Thyroid gland (tissue), 4 donors: ENCODE measurements at places on chromosomes 3 and 15. TPM values are rescaled to one million over a fixed set of nuclear protein-coding genes. Genes with fewer than 3 reads are reported as not detected.

GRCh38 chr3:156563900-156564682 is 9.2 kb upstream of the SSR3 start:
- no peak for DNase-seq

DNA sequence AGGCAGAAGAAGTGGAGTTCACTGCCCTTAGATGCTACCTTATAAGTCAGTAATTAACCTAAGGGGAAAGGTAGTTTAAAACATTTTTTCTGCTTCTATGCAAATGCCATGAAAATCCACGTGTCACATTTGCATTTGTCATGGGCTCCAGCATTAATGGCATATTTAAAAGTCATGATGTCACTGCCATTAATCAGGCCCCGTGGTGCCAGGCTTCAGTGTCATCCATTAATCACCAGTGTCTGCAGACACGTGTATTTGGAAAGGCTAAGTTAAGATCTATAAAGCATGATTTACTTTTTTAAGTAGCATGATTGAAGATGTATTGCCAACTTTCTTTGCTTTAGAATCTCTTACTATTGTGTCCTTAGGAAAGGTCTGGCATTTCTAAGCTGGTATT is 857.8 kb downstream of the TUSC7 start:
- no peak for DNase-seq

GOLGA8M gene
- 7.9 TPM for total RNA-seq

VWA5B2 gene
- total RNA-seq: 0.42 TPM

UCN2 gene
- not detected for total RNA-seq

UBL7 gene
- 73.6 TPM for total RNA-seq

DNA sequence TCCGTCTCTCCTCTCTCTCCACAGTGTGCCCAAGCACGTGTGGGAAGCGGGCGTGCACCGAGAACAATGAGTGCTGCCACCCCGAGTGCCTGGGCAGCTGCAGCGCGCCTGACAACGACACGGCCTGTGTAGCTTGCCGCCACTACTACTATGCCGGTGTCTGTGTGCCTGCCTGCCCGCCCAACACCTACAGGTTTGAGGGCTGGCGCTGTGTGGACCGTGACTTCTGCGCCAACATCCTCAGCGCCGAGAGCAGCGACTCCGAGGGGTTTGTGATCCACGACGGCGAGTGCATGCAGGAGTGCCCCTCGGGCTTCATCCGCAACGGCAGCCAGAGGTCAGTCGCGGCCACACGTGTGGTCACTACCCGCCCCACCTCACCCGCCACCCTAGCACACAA is 116.3 kb downstream of the PGPEP1L start:
- no peak for DNase-seq

DNA sequence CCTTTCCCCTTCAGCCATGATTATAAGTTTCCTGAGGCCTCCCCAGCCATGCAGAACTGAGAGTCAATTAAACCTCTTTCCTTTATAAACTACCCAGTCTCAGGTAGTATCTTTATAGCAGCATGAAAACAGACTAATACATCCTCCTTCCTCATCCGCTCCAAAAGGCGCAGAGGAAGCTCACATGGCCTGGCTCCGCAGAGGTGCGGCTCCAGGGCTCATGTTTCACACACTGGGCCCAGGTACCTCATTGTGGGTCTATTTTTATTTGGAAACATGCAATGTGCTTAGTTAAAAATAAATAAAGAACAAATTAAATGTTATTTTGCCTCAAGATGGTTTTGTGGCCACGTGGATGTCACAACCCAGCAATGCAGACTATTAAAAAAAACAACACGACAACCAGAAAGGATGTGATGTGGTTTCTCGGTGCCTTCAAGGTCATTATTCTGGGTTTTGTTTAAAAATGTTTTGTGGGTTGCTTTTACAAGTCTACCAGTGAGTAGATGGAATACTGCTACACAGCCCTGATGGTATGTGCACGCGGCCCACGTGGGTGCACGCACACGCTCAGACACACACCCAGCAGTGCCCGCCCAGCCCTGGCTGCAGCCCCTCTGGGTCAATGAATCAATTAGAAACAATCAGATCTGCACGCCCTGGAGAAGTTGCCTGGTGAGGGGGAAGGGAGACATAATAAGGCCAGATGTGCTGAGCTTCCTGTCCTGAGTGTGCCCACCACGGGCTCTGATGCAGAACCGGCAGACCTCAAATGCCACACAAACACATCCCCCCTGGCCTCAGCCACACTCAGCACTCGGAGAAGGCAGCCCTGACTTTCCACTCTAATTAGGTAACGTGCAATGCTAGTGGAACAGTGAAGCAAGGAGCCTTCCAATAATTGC is 140.1 kb downstream of the ADAMTS17 start:
- DNase-seq: no peak

- no peak for DNase-seq
Measured at GRCh38 chr3:171688593-171688992, 121.7 kb downstream of the PLD1 start.

DNA sequence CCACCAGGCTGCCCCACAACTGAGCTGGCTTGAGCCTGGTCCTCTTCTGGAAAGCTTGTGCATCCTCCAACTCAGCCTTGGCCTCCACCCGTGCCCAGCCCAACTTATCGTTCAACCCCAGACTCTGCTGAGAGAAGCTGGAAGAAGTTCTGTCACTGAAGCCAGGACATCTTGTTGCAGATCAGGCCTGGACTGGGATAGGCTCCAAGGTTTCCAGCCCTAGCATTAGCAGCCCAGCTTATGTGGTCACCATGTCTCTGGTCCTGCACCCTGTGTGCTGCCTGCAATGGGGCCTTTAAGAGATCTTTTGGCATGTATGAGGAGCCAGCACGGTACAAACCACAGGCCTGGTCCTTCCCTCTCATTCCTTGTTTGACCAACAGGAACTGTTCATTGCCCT is 15.2 kb upstream of the CAMP start:
- DNase-seq: no peak

HGD gene
- 98.6 TPM for total RNA-seq

FAM174B gene
- 69.4 TPM for total RNA-seq

DNA sequence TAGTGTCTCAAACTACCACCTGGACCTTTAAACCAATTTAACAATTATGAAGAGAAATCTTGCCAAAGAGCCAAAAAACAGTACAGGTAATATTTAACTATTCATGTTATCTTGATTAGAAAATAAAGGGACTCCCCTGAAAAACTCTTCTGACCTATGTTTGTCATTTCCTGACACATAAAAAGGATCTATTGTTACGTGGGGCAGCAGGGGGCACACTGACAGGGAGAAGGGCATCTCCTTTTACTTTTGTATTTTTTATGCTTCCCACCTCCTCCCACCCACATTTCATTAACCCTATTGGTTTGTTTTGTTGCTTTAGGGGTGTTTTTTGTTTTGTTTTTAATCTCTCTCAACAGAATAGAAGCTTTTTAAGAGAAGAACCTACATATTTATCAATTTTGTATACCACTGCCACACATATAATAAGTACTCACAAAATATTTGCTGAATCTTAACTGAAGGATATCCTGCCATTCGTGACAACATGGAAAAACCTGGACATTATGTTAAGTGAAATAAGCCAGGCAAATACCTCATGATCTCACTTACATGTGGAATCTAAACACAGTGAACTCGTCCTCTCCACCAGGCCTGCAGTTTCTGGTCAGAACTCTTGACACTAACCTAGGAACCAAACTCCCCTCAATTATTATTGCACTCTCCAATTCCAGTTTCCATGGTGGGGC is 17.7 kb downstream of the STAG1 start:
- no peak for DNase-seq

GP5 gene
- total RNA-seq: 0.39 TPM

PAQR9 gene
- total RNA-seq: not detected

GRCh38 chr3:52784021-52784621 is 6.7 kb downstream of the ITIH1 start:
- DNase-seq: no peak

POPDC2 gene
- total RNA-seq: 5.4 TPM

- no peak for DNase-seq
Measured at GRCh38 chr3:13705051-13705450, 156.1 kb downstream of the FBLN2 start.

DNA sequence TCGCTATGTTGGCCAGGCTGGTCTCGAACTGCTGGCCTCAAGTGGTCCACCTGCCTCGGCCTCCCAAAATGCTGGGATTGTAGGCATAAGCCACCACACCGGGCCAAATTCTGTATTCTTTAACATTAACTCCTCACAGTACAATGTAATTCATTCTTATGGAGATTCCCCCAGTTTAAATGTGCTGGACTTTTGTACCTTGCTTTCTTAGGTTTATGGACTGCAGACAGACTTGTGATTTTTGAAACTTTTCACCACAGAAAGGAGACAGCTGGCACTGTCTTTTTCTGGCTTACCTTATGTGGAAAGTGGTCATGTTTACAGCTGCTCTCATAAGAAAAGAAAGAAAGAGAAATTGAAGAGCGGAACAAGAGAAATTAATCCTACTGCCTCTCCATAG is 103.8 kb downstream of the IQCH start:
- no peak for DNase-seq

GRCh38 chr3:58261954-58262666 is 24.5 kb downstream of the ABHD6 start:
- no peak for DNase-seq

- no peak for DNase-seq
Measured at GRCh38 chr15:40591389-40591788, 2.7 kb upstream of the KNL1 start.

DNA sequence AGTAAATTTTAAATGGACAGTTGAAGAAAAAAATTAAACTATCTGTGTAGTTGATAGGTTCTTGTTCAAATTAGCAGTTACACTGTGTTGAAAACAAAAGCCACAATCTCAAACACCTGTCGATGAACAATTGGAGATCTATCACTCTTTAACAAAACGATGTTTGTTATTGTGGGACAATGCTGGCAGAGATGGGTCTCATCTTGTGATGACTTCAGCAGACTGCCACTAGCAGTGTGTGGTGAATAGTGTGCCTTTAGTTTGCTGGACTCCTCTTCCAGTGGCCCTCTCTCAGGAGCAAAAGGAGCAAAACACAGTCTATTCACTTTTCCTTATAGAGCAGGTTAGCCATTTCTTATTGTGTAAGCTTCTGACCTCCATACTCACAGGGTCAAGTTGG is 14.7 kb upstream of the TRIM59 start:
- DNase-seq: no peak

DNA sequence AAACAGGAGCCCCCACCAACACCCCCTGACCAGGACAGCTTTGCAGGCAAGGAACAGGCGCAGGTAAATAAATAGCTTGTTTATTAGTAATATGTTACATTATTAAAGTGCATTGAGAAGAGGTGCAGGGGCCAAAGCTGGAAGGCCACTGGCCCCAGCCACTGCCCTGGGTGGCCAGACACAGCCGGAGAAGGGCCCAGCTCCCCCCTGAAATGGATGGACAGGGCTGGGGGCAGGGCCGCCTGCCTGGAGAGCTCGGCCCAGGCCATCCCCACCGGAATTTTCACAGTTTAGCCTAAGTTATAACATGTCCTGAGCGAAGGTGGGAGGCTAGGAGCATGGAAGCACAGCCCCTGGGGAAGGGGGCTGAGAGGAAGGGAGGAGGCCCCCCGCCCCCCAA is 24.5 kb downstream of the SEMA7A start:
- no peak for DNase-seq

FETUB gene
- total RNA-seq: not detected

TMCO5A gene
- not detected for total RNA-seq

HRG gene
- total RNA-seq: not detected

- peak; percentile 32 for DNase-seq
Measured at GRCh38 chr3:105253225-105253624, 113.5 kb upstream of the ALCAM start.

DNA sequence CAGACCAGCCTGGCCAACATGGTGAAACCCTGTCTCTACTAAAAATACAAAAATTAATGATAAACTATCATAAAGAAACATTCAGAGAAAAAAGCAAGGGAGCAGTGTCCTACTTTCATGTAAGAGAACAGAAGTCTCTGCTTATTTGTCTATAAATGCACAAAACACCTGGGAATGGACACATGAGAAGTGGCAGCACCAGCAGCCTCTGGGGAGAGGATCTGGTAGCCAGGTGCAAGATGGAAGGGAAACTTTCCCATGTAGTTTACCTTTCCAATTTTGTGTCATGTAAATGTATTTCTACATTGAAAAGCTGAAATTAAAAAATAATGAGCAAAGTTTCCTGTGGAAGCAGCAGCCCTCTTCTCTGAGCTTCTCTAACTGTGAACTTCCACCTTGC is 18.8 kb downstream of the SCAP start:
- no peak for DNase-seq

GRCh38 chr3:57158813-57159738 is 6.1 kb downstream of the IL17RD start:
- no peak for DNase-seq

DNA sequence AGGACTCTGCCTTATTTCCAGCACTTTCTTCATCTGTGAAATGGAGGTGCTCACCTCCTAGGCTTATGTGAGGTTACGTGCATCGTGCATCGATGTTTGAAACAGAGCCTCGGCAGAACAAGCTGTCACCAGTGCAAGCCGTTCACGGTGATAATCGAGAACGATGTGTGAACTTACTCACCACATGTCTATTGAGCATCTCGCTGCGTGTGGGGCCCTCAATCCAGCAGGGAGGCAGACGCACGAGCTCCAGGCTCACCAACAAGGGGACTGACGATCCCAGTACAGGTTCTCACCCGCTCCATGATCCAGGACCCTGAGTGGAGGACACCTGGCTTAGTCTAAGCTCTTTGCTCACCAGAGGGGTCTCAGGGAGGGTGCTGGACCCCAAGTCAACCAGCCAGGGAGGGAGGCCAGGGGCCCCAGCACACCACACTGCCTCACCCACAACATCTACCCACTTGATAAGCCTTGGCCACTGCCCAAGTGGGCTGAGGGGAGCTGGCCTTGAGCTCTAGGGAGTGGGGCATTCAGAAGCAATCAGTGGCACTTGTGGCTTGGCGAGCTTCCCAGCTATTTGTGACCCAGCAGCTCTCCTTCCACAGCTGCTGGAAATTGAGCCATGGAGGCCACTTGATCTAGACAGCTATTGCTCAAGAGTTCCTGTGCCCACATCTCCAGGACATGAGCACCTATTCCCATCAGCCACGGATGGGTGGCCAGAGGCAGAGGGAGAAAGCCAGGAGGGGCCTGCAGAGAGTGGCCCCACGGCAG is 34.4 kb upstream of the SLC6A1 start:
- DNase-seq: peak; percentile 98

DNA sequence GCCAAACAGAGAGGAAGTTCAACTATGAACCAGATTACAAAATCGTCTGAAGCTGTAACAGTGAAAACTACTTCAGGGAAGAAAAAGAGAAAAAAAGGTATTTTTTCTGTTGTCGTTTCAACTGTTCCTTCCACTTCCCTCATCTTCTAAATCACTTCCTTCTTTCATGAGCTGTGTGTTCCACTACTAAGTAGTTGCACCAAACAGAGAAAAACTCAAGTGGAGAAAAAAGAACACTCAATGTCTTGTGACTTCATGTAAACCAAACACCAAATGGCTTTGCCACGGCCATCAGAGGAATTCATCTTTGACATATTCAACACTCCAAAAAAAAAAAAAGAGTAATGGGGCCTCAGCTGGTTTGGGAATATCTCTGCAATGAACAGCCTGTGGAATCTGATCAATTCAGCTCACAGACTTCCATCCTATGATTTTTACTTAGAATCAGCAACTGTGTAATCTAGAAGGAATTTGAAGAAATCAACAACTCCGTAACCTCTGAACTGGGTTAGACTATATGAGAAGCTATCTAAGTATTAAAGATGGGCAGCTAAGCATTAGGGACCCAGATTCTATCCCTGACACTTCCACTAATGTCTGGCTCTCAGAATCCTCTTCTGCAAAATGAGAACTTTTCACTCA is 47.5 kb upstream of the RNF7 start:
- no peak for DNase-seq
